ENCODE measurements at places on chromosomes 5 and 9.

GRCh38 chr9:114507726-114508125, 2.5 kb upstream of the WHRN start:
- peak; percentile 59 for DNase-seq

- DNase-seq: no peak
Observed at GRCh38 chr5:113202746-113203716, 226.4 kb downstream of the DCP2 start.

DNA sequence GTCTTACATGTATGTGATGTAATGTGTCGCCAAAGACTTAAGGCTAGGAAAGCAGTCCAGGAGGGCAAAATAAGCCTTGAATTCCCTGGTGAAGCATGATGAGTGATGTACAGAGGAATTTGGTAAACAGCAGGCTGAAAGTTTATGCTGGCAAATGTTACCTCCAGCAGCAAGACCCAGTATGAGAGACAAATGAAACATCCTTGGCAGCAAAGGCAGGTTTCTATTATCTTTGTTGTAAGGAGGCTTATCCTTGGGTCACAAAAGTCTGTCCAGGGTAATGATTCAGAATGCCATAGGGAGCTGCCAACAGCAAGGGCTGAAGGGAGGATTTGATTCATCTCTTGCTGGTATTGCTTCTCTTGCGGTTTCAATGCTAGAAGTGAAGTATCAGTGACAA, 75.9 kb upstream of the HTR4 start:
- DNase-seq: peak; percentile 68

DNA sequence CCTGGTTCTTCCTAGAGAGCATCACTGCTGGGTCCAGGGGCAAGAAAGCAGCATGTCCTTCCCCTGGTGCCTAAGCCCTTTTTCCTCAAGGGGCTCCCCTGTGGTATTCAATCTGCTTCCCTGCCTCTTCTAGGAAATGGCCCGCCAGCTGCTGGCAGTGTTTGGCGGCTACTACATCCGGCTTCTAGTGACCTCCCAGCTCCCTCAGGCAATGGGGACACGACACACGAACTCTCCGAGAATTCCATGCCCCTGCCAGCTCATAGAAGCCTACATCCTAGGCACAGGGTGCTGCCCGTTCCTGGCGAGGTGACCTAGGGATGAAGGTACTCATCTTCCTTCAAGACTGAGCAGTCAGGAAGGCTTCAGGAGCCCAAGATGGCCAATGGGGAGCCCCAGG, 14.6 kb downstream of the TEX53 start:
- no peak for DNase-seq

- peak; percentile 45 for DNase-seq
Observed at GRCh38 chr5:116557669-116558271, 16.9 kb downstream of the SEMA6A start.

DNA sequence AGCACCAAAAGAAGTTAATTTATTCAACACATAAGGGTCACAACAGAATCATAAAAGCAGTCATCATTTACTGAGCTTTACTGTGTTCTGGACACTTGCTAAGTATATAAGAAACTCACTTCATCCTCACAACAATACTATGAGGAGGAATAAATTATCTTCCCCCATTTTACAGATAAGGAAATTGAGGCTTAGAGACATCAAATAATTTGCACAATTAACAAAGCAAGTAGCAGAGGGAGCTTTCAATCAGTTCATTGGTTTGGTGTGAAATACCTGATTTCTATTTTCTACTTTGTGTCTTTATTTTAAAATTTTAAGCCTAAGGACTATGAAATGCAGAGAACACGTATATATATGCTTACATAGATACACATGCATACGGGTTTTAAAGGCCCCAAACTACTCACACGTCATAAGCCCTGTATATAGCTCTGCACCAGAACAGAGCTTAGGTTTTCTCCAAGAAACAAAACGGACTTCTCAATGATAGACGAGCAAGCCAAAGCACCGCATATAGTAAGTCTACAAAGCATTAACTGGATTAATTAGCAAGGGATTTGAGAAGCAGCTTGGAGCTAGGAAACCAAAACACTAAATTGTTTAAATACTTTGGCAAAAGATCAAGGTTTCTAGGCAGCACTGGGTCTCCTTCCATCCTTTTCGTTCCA, 95.6 kb downstream of the DENND1A start:
- DNase-seq: peak; percentile 9

- DNase-seq: no peak
Observed at GRCh38 chr9:109068764-109069163, 51.0 kb downstream of the TMEM245 start.

DNA sequence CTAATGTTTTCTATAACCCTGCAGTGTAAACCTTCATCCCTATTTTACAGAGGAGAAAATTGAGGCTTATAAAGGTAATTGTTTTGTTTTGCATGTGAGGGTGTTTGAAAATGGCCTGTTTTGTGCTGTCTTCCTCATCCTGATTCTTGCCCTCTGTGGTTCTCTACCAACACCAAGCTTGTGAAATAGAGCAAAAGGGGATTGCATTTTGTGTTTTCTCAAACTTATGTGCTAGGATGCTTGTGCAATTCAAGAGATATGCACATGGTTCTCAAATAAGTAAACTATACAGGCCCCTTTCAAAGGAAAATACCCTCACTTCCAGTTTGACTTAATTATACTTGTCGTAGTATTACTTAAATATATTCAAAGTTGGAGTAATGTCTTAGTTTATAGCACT, 17.2 kb downstream of the PAM start:
- DNase-seq: no peak

GRCh38 chr5:145903113-145903512, 30.3 kb upstream of the GRXCR2 start:
- no peak for DNase-seq

DNA sequence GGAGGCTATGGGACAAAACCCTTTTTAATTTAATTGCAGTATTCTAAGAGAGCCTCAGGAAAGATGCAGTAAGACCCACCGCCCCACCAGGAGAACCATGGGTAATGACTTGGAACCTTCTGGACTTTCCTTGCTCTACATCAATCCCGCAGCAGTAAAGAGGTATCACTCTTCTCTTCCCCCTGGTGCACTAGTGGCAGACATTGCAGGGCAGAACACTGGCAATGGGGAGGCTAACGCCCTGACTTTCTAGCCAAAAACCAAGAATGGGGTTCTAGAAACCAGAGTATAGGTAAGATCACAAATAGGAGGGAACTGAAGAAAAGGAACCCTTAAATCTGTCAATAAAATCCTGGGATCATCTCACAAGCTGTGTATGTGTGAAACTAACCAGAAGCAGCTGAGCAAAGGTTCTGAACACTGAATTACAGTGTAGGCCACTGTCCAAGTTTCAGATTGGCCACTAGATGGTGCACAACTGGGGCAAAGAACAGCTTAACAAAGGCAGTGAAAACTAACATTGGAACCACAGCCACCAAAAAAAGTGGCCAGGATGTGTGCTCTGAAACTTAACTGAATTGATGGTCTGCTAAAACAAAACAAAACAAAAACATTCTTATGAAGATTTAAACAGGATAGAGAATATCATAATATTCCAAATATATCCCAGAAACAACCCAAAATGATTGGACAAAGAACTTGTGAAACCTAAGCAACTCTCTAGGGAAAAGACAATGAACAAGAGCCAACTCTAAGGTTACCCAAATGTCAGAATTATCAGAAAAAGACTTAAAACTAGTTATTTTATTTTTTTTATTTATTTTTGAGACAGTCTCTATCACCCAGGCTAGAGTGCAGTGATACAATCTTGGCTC, 6.6 kb upstream of the FAM151B start:
- peak; percentile 60 for DNase-seq

- no peak for DNase-seq
Observed at GRCh38 chr5:88746438-88746882, 136.5 kb downstream of the MEF2C start.

DNA sequence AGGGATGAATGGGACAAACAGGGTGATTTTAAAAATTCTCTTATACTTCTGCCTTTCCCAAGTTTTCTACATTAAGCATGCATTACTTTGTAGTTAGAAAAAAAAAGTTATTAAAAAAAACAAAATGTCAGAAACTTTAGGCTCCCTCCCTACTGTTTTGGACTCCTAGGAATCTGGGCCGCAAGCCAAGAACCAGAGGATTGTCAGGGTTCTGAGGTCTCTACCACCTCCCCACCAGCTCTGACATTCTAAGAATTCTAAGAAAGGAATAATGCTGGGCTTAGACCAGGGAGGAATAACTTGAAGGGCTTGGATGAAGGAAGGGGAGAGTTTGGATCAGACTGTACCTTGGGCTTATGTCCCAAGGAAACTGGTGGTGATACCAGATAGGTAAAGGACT, 1.1 kb upstream of the ARHGEF39 start:
- DNase-seq: no peak

DNA sequence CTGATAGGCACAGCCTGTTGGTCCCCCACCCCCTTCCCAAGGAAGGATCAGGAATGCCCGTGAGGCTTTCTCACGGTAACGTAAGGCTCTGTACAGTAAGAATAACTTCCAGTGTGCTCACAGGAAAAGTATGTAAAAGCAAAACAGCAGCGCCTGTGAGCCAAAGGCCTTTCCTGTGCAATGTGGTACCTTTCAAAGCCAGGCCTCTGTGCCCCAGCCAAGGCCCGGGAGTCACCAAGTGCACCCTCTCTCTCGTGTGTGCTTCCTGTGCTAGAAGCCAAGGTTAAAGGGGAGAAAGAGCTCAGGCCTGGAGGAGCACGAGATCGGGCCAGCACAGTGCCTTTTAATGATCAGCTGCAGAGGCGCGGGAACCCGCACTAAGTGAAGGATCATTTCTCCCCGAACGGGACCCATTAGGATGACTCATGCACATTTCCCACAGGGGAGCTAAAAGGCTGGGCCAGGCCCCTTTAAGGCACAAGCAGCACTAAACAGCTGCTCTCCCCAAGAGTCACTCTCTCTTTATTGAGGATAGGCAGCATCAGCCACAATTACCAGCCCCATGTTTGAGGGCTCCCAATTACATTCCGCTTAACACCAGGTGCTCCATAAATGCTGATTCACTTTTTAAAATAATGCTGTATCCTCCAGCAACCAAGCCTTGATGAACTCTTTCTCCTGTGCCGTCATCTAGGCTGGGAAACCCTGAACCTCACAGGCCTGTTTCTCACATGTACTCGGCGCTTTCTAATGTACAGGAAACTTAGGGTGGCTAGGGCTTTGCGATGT, 42.8 kb downstream of the SHB start:
- peak; percentile 90 for DNase-seq

GRCh38 chr5:31637851-31638250, 1.1 kb upstream of the PDZD2 start:
- no peak for DNase-seq

- peak; percentile 73 for DNase-seq
Observed at GRCh38 chr9:111945216-111945615, 48.6 kb downstream of the UGCG start.

- no peak for DNase-seq
Observed at GRCh38 chr9:122204055-122204454, 24.7 kb downstream of the LHX6 start.

DNA sequence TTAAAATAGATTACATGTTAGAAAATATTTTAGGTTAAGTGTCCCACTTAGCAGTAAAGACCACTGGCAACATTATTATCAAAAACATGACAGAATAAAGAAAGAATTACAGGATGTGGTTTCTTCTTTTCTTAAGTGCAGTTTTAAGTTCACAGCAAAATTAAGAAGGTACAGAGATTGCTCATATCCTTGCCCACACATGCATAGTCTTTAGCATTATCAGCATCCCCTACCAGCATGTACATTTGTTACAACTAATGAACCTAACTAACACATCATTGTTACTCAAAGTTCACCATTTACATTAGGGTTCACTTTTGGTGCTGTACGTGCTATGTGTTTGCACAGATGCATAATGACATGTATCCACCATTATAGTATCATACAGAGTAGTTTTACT, 837.7 kb upstream of the CDH9 start:
- no peak for DNase-seq

- DNase-seq: no peak
Observed at GRCh38 chr5:126542441-126542840, 52.6 kb downstream of the ALDH7A1 start.
